ENCODE measurements at places on chromosomes 12 and 14.

GRCh38 chr12:14959916-14960496, 1.4 kb downstream of the ARHGDIB start:
- no peak for DNase-seq

DNA sequence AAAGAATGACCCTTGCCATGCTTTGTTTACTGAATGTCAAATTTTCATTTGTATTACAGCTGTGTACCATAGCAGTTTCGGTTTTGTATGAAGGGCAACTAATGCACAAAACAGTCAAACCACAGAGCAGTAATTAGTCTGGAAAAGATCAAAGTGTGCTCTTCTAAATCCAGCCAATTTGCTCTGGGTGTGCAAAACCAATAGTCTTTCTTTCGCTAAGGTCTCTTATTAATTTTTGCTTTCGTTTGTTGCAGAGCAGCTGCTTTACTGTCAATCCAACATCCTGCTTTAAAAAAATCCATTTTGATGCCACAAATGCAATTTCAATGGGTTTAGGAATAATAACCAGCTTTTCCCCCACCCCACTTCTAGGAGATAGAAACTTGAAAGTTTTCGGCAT, 114.2 kb downstream of the BRMS1L start:
- no peak for DNase-seq

GRCh38 chr12:47686645-47687240, 19.1 kb downstream of the RPAP3 start:
- no peak for DNase-seq

DNA sequence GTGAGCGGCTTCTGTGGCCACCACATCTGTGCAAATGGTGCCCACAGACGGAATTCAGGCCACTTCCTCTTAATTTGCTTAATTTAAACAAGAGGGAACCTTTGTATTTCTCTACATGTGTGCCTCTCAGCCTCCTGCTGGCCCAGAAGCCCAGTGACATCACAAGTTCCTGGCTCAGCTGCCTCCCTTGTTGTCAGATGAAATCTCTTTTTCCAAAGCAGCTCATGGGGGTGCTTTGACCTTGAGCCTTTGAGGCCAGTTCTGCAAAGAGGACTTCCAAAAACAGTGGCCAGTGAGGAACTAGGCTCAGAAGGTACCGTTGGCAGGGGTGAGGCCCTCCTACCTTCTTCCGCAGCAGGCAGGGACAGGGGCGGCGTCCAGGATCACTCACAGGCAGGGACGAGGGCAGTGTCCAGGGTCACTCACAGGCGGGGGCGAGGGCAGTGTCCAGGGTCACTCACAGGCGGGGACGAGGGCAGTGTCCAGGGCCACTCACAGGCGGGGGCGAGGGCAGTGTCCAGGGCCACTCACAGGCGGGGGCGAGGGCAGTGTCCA, 35.0 kb upstream of the GALNT9 start:
- DNase-seq, result no peak

- DNase-seq, result no peak
Observed at GRCh38 chr12:99435095-99435791, 212.3 kb upstream of the GARIN6 start.

DNA sequence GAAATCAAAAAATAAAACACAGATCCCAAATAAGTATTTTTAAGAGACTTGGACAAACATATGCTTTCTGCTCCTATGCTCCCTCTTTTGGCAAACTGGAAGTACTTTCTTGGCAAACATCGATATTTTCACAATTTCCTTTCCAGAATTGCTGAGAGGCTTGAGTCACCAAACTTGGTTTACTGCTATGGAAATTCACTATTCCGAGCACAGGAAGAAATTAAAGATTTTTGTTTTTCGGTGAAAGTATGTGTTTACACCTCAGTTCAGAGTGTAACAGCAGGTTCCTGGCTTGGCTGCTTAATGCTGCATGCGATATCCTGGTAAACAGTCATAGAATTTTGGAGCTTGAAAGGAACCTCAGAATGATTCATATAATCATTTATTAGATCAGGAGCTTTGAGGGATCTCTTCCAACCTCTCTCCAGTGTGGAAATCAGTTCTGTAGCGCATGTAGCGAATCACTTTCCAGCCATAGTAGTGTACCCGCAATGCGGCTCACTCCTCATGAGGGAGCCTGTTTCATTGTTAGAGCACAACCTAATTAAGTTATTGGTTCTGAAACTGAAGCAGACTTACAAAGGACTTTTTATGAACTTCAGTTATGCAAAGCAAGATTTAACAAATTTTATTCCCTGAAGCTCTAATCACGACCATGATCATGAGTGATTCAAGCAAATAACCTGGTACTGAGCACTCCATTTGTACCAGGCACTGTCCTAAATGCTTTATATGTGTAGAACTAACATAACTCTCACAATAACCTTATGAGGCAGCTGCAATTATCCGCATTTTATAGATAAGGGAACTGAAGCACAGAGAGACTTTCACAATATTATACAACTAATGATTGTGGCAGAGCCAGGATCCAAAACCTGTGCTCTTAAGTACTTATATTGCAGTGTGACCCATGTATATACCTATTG, 56.4 kb upstream of the ATP2A2 start:
- no peak for DNase-seq

- DNase-seq, result no peak
Observed at GRCh38 chr14:103138301-103139131, 15.3 kb downstream of the TNFAIP2 start.

GRCh38 chr14:70289138-70289537, 70.3 kb downstream of the COX16 start:
- DNase-seq, result peak; percentile 2

DNA sequence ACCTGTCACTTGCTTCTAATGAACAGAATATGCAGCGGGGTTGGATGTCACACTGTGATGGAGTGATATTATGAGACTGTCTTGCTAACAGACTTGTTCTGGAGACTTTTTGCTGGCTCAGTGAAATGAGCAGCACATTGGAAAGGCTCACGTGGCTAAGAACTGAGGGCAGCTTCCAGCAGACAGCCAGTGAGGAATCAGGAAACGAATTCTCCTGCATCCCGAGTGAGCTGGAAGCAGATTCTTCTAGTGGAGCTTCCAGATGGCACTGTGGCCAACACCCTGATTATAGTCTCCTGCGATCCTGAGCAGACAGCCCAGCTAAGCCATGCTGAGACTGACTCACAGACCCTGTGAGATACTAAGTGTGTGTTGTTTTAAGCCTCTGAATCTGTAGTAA, 16.1 kb upstream of the TSPAN9 start:
- DNase-seq, result no peak

DNA sequence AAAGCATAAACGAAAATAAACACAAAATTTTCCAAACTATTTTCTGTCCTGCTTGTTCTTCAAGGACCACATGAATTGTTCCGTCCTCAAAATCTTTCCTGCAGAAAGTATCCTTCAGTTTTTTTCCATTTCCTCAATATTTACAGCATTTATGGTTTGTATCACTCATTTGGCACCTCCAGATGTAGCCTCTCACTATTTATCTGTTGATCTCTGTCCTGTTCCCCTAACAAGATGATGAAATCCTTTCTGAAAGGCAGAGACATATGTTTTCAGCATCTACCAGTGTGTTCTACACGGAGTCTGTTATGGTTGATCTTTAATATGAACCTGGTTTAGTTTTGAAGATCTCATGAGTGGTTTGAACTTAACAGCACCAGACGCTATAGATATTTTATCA, 490.2 kb downstream of the NELL2 start:
- no peak for DNase-seq

DNA sequence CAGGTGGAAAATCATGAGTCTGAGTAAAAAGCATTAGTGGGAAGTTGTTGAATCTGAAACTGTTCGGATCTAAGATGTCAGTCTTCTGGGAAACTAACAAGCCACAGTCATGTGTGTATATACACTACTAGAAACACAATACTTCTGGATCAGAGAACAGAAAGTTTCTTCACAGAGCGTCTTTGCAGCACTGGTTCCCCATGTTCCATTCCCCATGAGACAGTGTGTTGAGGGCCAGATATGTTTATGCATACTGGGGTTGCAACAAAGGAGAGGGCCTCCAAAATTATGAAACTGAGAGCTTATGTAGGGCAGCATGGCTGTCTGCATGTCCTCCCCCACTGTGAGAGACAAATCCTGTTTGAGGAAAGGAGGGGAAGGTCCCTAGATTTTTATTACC, 295.0 kb upstream of the NAV3 start:
- no peak for DNase-seq

GRCh38 chr12:40002178-40003169, 103.4 kb downstream of the SLC2A13 start:
- DNase-seq, result no peak

- DNase-seq, result no peak
Observed at GRCh38 chr12:50110127-50110761, 1.8 kb upstream of the COX14 start.

DNA sequence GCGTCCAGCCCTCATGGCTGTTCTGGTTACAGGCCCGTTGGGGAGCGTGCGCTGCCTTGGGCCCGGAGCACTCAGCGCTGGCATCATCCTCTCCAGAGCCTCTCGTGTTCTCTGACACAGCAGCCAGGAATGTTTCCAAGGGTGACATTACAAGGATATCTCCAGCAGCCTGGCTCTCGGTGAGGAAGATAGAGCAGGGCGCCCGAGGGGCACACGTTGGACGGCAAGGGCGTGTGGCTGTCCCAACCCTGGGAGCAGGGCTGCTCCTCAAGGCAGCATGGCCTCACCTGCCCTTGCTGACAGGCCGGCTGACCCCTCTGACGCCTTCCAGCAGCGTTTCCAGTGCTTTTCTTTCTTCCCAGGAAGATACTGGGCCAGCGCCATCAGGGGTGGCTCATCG, 14.4 kb downstream of the LRCOL1 start:
- no peak for DNase-seq

- no peak for DNase-seq
Observed at GRCh38 chr12:104457746-104458693, 1.3 kb downstream of the CHST11 start.

All from stimulated activated CD8-positive, alpha-beta memory T cell treated with anti-CD3 and anti-CD28 coated beads, Interleukin-7, amount 100 ng/mL, for 4 hours (primary cell).